Activated CD4-positive, alpha-beta T cell treated with anti-CD3 and anti-CD28 coated beads, Interleukin-2, amount 50 U/mL, for 16 hours (primary cell): ENCODE measurements at places on chromosomes 7 and 10.
A peak's percentile ranks its signal among the peaks of the same experiment; 100 is the strongest.

GRCh38 chr7:50815138-50815537, 32.4 kb upstream of the GRB10 start:
- DNase-seq: no peak

- DNase-seq: no peak
These were observed 160.6 kb downstream of the LCOR start for GRCh38 chr10:96992721-96993120.

DNA sequence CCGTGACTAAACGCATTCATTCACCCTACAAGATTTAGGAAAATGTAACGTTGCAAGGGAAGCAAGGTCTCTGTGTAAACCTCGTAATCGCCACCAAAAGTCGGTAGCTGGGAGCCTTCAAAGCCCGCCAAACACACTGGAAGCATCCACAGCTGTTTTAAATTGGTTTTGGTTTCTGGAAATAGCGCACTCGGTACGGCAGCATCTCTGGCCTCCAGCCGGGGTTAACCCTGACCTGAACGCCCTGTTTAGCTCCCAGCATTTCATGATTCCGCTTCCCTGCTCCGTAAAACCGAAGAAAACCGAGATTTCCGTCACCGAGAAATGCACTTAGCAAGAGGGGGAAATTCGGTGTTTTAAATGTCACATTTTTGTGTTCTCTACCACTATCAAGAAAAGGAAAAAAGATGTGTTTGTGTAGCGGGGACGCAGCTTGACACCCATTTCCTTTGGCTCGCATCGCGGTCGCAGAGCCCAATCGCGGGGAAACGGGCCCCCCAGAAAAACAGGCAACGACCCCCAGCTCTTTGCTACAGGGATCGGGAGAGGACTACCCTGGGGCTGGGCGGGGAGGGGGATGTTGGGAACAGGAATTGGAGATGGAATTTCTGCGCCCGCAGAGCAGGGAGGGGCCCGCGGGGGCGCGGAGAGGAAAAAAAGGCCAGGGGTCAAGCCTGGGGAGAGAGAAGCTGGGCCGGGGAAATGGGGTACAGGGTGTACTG, 646 bp downstream of the SGCE start:
- no peak for DNase-seq

GRCh38 chr10:72077275-72077990, 10.9 kb downstream of the SPOCK2 start:
- DNase-seq: no peak

DNA sequence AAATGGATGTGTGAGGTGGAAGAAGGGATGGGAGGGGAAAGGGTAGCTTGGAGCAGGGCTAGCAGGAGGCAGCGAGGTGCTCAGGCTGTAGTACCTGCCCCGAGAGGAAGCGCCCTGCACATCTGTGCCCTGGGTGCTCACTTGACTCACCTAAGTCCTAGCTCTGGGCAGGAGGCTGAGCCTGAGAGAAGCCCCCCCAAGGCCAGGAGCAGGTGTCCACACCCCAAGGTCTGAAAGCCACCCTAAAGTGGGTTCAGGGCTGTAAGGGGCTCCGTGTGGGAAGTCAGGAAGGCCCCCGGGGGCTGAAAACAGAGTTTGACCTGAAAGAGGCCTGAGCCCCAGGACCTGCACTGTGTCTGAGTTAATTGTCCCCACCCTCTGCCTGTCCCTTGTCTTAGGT, 95.8 kb upstream of the PODXL start:
- no peak for DNase-seq

- no peak for DNase-seq
These were observed 1.1 kb downstream of the ASL start for GRCh38 chr7:66076462-66077329.

DNA sequence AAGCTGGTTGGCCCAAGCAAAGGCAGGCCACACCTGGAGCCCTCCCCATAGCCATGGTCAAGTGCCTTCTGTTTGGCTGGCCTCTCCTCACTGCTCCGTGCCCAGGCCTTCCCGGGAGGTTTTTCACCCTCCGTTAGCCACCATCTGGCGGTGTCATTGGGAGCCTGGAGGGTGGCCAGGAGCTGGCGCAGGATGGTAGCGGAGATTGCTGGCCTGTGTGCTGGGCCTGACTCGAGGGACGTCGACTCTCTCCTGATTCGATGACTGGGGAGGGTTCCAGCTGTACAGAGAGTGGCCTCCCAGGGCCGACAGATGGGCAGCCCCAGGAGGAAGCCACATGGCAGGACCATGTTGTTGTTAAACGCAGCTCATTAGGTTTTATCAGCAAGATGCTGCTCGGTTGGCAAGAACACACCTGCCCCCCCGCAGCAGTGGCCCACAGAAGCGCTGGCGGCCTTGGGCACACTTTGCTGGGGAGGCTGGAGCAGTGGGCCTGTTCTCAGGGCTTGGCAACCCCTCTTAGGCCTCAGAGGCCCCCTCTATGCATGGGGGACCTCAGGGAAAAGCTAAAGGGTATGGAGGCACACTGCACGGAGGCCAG, 64.0 kb upstream of the CACUL1 start:
- no peak for DNase-seq

DNA sequence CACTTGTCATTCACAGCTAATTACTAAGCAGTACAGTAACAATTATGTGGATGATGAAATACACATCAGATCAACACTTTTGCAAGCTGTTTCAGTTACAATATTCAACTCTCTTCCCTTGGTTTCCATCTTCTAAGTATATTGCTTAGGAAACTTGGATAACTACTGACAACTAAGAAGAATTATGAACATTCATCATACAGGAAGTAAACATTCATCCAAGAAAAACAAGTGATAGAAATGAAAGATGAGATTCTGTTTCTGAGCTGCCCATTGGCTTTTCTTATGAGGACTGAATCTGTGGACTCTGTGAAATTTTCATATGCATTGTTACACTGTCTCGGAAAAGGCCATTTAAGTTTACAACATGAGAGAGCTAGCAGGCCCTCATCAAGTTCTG, 240.2 kb downstream of the PRKG1 start:
- no peak for DNase-seq

- DNase-seq: no peak
These were observed 56.4 kb upstream of the MXI1 start for GRCh38 chr10:110150981-110151380.

GRCh38 chr7:132486274-132486610, 90.0 kb downstream of the PLXNA4 start:
- DNase-seq: no peak

- DNase-seq: no peak
These were observed 39.9 kb upstream of the LEP start for GRCh38 chr7:128201067-128201689.

GRCh38 chr7:150954201-150954985, 23.7 kb downstream of the KCNH2 start:
- no peak for DNase-seq

DNA sequence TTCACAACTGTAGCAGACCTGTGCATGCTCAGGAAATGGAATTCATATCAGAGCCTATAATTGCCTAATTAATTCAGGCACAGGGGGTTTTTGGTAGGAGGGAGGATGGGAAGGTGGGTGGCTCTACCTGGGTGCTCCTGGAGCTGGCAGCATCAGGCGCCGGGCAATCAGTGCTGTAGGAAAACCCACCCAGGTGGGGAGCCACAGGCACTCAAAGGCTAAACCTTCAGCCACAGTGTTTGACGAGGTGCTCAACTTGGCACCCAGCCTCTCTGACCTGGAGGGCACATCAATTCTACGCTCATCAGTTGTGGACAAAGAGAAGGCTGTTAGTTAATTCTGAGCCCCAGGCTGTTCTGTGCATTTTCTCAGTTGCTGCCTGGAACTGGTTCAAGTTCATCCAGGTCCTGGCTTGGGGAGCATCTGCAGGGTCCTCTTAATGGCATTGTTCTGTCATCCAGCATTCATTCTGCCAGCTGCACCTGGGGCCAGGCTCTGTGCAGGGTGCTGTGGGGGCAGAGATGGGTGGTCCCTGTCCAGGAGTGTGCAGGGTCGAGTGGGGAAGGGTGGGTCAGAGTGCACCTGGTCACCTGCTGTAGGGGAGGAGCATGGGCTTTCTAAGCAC, 54.1 kb upstream of the NPTX2 start:
- DNase-seq: no peak

GRCh38 chr10:30502266-30503060, 68.5 kb downstream of the MAP3K8 start:
- peak; percentile 77 for DNase-seq

DNA sequence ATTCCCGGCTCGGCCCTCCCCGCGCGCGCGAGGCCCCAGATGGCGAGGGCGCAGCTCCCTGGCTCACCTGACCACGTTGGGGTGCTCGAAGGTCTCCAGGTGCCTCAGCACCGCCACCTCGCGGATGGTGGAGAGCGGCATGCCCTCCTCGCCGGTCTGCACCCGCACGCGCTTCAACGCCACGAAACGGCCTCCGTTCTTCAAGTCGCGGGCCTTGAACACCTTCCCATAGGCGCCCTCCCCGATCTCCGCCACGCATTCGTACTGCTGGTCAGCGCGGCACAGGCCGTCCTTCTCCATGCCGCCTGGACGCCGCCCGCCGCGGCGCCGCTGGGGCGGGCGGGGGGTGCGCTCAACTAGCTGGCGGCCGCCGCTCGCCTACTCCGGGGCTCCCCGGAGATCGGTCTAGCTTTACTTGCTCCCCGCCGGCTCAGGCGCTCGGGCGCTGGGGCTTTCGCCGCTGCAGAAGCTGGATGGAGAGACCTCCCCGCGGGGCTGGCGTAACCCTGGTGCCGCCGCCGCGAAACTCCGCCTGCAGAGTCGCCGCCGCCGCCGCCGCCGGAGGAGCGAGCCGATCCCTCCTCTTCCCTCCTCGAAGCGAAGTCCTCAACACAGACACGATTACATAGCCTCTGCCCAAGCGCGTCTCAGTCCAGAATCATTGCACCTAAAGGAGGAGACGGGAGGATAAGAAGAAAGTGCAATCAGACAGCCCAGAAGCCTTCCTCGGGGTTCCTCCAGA, 3.2 kb downstream of the CDK6 start:
- DNase-seq: peak; percentile 92

- DNase-seq: peak; percentile 34
These were observed 1.1 kb downstream of the P4HA1 start for GRCh38 chr10:73095481-73096021.

- peak; percentile 85 for DNase-seq
These were observed 2.5 kb downstream of the LRCH4 start for GRCh38 chr7:100583132-100584053.

GRCh38 chr7:87032604-87033339, 26.7 kb downstream of the ELAPOR2 start:
- DNase-seq: no peak

DNA sequence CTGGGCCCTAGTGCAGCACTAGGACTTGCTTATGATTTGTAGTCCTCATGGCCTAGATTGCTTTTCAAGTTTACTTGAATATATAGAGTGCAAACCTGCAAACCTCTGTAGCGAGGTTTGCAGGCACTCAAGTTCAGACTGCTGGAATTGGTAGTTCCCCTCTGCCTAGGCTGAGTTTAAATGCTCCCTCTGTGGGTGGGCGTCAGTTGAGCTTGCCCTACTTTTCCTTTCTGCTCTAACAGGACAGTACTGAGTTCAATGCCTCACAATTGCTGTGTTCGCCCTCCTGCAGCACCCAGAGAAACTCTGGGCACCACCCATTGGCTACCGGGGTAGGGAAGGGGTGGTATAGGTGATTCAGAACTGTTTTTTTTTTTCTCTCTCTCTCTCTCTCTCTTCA, 31.6 kb downstream of the MYO3A start:
- no peak for DNase-seq

DNA sequence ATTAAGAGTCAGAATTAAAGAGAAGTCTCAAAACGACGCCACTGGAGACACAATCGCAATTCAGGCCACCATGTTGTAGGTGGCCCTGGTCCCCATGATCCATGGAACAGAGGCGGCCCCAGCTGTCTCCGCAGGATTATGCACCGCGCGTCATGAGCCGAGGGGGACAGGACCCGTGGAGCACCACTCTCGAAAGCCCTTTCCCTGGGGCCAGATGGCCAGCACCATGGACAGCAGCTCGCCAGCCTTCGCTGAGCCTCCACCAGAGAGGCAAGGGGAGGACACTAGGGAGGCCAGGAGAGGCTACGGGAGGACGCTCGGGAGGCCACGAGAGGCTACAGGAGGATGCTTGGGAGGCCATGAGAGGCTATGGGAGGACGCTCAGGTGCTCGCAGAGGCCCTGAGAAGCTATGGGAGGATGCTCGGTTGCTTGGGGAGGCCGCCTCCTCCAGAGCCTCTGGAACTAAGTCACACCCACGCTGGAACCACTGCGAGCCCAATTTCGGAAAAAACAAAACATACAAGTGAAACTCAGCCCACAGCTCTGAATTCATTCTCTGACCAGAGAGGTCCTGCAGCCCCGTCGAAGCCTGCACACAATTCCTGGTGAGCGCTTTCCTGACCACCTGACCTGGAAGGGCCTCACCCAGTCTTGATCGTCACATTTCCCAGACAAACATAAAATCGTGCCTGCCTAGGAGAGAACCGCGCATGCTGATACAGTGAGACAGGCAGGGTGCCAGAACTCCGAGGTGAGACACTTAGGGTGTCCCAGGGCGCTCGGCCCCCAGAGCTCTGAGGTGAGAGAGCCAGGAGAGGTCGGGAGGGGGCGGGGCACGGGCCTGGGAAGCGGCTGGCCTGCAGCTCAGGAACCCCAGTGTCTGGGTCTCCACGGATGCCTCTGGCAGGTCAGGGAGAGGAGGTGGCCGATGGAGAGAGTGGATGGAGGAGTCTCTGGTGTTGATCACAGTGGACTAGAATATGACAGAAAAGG, 224.4 kb downstream of the PTPRN2 start:
- DNase-seq: no peak

DNA sequence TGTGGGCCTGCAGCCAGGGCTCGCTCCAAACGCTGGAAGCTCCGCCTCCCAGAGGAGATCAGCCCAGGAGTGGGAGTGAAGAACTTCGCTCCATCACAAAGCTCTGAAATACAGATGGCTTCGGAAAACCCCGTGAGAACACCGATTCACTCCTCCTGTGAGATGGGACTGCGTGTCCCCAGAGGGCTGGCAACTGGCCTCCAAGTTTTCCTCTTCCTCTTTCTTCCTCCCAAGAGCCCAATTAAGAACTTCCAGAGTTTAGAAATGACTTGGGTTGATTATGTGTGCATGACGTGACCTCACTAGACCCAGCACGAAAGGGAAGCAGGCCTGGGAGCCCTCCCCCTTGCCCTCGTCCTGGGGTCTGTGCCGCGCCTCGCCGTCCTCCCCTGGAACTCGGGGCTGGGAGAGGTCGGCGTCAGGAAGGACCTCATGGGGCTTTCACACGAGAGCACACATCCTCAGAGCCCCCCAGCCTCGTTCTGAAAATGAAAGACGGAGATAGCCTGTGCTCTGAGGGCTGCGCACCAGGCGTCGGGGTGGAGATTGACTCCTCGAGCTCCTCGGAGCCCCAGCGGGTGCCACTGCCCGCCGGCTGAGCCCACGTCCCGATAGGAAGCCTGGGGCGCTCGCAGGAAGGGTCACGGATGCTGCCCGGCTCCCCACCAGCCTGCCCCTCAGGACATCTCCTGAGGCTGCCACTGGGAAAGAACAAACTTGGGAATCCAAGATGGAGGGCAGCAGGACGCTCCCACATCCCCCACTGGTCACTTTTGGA, 37.8 kb downstream of the PTPRN2 start:
- no peak for DNase-seq

- no peak for DNase-seq
These were observed 135.3 kb upstream of the COBL start for GRCh38 chr7:51451751-51452476.
